ENCODE measurements at places on chromosomes 12 and 14. TPM values are rescaled to one million over a fixed set of nuclear protein-coding genes. Genes with fewer than 3 reads are reported as not detected.

DBX2 gene
- not detected for total RNA-seq

KRT2 gene
- total RNA-seq: not detected

LHX5 gene
- total RNA-seq: not detected

SERPINA10 gene
- not detected for total RNA-seq

RAD9B gene
- 1.4 TPM for total RNA-seq

All from articular chondrocyte of knee joint (primary cell).